ENCODE measurements at places on chromosomes 16 and 17. TPM values are rescaled to one million over a fixed set of nuclear protein-coding genes. Genes with fewer than 3 reads are reported as not detected.

Gene HSD11B2
- not detected for total RNA-seq

Gene CCL4
- 367 TPM for total RNA-seq

Gene ATAD5
- total RNA-seq: 46.3 TPM

Gene GAST
- total RNA-seq: not detected

Gene KRTAP1-1
- not detected for total RNA-seq

Gene CAPNS2
- total RNA-seq: not detected

Gene FA2H
- 0.29 TPM for total RNA-seq

Gene CTRB2
- not detected for total RNA-seq

Gene TMEM235
- total RNA-seq: not detected

Gene PMP22
- total RNA-seq: not detected

Gene CDH15
- total RNA-seq: not detected

Gene ACSM2A
- total RNA-seq: 0.26 TPM

Gene TOP2A
- total RNA-seq: 347 TPM

Data from activated CD8-positive, alpha-beta memory T cell treated with anti-CD3 and anti-CD28 coated beads, Interleukin-2, amount 10 ng/mL, durations not matched to agents 7 days and 5 days (primary cell).